CD4-positive, alpha-beta T cell treated with Interleukin-15 for 4 hours (primary cell): ENCODE measurements at places on chromosomes 3 and 15.

- DNase-seq: peak; percentile 88
These were observed 46.6 kb upstream of the ATP2B2 start for GRCh38 chr3:10551821-10552630.

GRCh38 chr3:4992118-4992517, 12.9 kb downstream of the BHLHE40 start:
- no peak for DNase-seq

DNA sequence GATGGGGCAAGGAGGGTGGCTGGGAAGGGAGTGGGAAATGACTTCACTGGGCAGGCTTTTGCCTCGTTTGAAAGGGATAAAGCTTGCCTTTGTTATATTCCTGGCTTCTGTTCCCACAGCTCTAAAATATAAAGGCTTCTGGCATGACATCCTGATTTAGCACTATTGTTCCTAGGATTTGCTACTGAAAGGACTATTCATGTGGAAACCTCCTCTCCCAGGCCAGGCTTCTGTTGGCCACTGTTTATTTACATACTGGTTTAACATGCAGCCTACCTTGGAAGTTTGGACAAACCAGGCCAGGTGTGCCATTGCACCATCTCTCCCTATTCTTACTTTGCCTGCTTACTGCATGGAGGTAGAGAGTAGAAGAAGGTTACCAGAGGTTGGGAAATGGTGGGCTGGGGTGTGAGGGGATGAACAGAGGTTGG, 2.4 kb upstream of the LMCD1 start:
- DNase-seq: no peak

DNA sequence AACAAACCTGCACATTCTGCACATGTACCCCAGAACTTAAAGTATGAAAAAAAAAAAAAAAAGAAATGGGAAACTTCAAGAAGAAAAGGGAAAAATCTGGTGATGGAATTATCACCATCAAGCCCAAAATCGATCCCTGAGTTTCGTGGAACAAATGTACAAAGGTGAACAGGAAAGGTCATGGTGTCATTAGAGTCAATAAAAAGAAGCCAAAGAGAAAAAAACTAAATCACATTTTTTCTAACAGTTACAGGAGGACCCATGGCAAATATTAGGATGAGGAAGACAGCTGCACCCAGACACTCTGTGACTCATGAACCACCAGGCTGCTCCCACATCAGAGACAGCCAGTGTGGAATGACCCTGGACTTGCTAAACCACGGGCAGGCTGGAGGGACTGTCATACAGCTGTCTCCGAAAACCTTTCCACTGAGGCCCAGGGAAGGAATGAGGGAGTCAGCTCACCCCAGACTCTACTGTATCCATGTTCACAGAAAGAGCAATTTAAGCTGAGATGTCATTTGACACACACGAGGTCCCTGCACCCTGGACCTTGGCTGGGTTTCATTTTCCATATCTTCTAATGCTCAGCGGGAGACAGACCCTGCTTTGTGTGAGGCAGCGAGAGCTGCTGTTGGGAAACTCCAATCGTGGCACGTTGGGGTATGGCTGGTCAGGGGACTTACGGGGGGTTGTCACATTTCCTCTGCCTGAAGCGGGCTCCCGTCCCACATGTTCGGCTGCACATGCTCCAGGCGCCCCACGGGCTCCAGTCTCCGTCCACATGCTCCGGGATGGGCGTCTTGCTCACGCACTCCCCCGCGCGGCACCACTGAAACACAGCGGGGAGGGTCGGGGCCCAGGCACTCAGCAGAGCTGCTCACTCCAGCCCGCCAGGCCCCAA, 210.2 kb downstream of the ADAMTS17 start:
- peak; percentile 4 for DNase-seq

DNA sequence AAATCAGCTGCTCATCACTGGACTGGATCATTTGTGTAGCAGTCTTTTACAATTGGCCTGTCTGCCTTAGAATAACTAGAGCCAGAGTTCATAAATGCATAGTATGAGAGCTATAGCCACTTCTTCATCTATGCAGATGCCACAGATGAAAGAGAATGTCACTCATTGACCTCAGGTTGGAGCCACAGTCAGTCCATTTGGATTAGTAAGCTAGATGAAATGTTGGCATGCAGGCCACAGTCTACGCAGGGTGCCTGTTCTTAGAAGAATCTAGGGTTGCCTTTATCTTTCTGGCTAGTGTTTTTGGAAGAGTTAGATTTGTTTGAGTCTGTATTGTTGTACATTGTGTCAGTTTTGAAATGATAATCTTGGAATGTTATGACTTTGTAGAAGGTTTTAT, 25.4 kb upstream of the EDEM1 start:
- DNase-seq: no peak

DNA sequence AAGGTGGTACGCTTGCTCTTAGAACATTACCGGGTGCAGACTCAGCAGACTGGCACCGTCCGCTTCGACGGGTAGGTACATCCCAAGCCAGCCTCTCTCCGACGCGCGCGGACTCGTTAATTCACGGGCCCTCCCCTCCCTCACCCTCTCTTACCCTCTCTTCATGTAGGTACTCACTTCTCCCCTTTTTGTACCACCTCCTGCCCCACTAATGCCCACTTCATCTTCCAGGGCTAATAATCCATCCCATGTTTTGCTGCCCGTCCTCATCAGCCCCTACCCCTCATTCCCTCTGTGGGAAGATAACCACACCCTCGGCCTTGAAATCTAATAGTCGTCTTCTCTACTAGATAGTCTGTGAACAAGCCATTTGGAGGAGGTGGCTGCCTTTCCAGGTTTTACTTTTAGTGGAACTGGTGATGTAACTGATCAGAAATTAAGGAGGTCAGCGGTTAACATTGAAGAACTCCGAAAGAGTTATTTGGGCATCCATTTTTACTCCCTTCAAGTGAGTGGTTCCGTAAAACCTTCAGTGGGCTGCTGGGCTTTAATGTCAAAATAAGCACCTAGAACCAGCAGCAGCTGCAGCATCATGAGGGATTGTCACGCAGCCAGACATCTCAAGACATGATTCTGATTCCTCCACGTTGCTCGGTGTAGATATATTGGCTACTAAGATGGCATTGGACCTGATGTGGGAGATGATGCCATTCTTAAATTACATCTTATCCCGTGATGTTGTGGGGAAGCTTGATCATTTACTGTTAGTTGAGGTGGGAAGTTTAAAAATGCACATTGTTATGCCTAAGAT, 1.3 kb downstream of the FEM1B start:
- no peak for DNase-seq

GRCh38 chr15:81031203-81031602, 30.5 kb downstream of the TLNRD1 start:
- DNase-seq: no peak

GRCh38 chr15:39631357-39631756, 50.5 kb downstream of the THBS1 start:
- no peak for DNase-seq

GRCh38 chr3:31423482-31423881, 109.2 kb upstream of the STT3B start:
- no peak for DNase-seq

DNA sequence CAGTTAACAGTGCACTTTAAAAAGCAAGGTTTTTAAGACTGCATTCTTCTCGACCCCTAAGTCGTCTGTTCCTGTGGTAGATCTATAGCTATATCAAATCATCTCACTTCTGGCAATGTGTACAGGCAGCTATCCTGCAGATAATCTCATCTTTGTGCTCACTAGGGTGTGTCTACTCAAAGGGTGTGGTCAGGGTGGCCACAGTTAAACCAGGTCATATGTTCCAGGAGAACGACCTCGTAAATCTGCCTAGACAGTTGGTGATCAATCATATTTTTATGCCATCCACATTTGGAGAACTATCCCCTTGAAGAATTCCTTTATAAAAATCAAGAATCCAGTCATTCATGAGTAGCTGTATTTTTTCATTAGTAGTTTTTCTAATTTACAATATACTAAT, 3.0 kb downstream of the VEPH1 start:
- no peak for DNase-seq

- no peak for DNase-seq
These were observed 37.7 kb downstream of the TKT start for GRCh38 chr3:53218131-53218530.

- no peak for DNase-seq
These were observed 312.4 kb downstream of the RSL24D1 start for GRCh38 chr15:54884312-54884711.

- DNase-seq: no peak
These were observed 12.2 kb downstream of the TGM4 start for GRCh38 chr3:44886561-44886960.

DNA sequence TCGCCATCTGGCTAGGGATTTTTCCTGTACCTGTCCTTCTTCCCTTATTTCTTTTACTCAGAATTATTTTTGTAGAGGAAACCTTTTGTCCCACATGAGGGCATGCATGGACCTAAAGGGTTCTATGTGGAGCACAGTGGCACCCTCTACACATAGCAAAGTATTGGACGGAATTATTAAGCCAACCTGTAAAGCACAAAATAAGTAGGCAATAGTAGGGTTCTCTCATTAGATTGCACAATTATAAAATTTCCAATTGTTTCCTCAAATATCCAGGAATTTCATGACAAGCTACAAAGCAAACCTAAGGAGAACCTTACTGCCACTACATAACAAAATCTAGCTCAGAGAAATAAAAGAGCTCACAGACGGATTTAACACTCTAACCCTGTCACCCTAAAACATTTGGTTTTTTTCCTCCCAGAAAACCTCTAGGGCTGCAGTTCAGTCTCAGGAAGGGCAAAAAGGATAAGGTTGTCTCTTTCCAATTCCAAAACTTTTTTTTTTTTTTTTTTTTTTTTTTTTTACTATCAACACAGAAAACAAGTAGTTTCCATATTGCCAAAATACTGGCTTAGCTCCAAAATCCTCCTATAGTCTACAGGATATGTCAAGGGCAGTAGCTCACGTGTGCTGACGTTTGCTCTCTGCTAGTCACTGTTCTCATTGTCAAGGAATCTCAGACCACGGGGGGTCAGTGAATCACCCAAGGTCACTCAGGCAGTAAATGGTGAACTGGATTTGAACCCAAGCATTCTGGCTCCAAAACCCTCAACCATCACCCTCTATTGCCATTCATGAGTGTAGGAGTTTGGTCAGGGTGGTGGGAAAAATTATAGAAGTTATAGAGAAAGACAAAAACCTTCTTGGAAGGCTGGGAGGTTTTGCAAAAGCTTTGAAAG, 52.3 kb downstream of the NCEH1 start:
- DNase-seq: no peak

GRCh38 chr3:128709506-128710210, 16.3 kb upstream of the RAB7A start:
- DNase-seq: no peak

GRCh38 chr3:55655544-55655943, 168.4 kb upstream of the WNT5A start:
- DNase-seq: no peak

- DNase-seq: no peak
These were observed 101.6 kb upstream of the LPP start for GRCh38 chr3:188052169-188053035.

- no peak for DNase-seq
These were observed 68.4 kb upstream of the SEC13 start for GRCh38 chr3:10389339-10389738.

DNA sequence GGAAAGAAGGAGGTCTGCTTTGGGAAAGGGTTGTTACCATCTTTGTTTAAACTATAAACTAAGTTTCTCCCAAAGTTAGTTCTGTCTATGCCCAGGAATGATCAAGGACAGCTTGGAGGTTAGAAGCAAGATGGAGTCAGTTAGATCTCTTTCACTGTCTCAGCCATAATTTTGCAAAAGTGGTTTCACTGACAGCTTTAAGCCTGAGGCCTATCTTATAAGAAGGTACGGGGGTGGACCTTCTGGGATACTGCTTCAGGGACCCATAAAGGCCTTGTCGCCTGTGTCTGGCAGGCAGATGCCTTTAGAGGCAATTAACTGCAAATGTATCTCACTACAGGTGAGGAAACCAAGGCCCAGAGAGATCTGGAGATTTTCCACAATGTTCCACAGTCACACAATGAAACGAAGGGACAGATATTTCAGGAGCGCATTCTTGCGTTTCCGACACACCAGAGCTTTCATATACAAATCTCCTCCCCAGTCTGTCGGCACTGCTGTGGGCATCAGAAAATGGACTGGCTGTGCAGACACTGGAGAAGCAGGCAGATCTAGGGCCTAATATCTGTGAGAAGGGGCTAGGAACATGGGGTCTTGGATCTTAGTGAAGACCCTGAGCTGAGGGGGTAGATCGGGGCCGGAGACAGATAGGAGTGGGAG, 169.5 kb upstream of the SMAD3 start:
- no peak for DNase-seq

DNA sequence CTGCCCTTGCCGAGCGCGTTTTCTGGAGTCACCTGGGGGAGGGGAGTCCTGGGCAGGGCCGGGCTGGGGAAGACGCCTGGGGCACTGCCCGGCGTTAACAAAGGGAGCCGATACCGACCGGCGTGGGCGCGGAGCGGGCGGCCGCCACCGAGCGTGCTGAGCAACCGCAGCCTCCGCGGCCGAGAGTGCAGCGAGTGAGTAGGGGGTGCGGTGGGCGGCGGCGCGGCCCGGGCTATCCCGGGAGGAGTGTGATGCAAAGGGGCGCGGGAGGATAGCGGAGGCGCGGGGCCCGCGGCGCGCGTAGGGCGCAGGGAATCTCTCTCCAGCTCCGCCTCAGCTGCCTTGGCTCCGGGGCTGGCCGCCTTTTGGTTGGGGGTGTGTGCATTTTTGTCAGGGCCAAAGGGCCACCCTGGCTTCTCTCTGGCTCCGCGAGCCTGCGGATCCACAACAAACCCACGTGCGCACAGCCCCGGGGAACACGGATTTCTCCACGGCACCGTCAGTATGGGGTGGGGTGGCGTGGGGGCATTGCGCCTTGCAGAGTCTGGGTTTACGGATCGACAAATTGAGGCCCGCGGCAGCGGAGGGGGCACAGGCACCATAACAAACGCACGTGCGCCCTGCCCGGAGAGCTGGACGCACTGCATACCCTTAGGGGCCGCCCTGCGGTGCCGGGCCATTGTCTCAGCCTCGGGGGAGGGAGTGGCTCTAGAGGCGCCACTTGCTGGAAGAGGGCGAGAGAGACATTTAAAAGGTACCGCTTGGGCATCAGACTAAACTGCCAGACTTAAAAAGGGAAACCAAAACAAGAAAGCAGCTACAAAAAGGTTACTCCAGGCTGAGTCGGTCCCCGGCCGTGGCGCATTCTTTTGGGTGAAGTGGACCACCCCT, 560 bp downstream of the ST6GAL1 start:
- DNase-seq: peak; percentile 76

GRCh38 chr15:84982301-84982920, 755 bp downstream of the PDE8A start:
- DNase-seq: peak; percentile 36
